ENCODE measurements at places on chromosomes 12 and 14. TPM values are rescaled to one million over a fixed set of nuclear protein-coding genes. Genes with fewer than 3 reads are reported as not detected.

The MYH7 gene
- 2.3 TPM for total RNA-seq

The LRRC9 gene
- not detected for total RNA-seq

The TOMM20L gene
- not detected for total RNA-seq

The NEUROD4 gene
- total RNA-seq: not detected

The PHETA1 gene
- 18.3 TPM for total RNA-seq

The ARG2 gene
- total RNA-seq: 9.8 TPM

The FAIM2 gene
- 21.1 TPM for total RNA-seq

The INHBC gene
- total RNA-seq: 0.09 TPM

The ASB2 gene
- total RNA-seq: not detected

The JDP2 gene
- 205 TPM for total RNA-seq

The MYO1H gene
- not detected for total RNA-seq

The SLC7A8 gene
- total RNA-seq: 4.3 TPM

The IL22 gene
- total RNA-seq: not detected

The GYS2 gene
- total RNA-seq: not detected

The AMHR2 gene
- total RNA-seq: 0.23 TPM
